Karpas-422 (cell line): ENCODE measurements at places on chromosomes 7 and 10.

DNA sequence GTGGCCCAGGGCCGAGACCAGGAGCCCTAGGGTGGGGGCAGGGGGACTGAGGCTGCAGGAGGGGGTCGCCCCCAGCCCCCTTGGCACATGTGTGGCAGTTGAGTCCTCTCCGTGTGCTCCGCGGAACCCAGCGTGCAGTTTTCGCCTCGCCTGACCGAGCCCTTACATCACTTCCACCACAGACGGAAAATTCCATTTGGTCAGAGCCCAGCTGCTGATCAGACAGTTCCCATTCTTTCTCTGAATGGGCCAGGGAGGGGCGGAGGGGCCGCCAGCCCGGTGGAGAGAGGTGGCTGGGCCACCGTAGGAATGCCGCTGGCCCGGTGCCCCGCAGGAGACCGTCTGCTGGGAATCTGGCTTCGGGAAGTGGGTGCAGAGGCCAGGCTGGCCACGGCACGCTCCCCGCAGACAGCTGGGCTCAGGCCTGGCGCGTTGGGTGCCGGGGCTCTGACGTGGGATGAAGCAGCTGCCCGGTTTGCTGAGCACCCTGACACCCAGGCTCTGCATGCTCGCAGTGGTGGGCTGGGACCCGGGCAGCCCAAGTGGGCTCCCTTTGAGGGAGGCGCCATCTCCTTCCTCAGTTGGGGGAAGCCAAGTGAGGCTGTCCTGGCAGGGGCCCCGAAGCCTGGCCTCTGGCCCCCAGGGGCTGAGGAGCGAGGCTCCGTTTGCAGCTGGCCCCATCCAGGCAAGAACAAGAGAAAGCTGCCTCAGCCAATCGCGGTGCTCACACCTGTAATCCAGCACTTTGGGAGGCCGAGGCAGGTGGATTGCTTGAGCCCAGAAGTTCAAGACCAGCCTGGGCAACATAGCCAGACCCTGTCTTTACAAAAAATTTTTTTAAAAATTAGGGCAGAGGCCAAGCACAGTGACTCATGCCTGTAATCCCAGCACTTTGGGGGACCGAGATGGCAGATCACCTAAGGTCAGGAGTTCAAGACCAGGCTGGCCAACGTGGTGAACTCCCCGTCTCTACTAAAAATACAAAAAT lies 9.9 kb downstream of the TTYH3 start:
- DNase-seq: no peak

DNA sequence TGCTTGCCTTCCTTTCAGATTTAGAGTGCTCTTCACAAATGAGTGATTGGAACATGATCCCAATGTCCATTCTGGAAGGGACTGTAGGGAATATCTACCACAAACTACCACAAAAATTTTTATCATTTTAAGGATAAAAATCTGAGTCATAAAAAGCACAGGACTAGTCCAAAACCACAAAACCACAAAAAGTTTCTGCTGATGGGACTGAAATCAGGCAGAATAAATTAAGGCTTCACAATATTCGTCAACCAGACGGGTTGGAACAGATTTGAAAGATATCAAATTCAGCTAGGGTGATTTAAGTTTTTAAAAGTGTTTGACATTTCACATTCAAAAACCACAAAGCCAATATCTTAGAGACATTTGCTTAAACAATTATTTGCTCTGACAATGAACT lies 100.1 kb upstream of the PTN start:
- peak; percentile 35 for DNase-seq

DNA sequence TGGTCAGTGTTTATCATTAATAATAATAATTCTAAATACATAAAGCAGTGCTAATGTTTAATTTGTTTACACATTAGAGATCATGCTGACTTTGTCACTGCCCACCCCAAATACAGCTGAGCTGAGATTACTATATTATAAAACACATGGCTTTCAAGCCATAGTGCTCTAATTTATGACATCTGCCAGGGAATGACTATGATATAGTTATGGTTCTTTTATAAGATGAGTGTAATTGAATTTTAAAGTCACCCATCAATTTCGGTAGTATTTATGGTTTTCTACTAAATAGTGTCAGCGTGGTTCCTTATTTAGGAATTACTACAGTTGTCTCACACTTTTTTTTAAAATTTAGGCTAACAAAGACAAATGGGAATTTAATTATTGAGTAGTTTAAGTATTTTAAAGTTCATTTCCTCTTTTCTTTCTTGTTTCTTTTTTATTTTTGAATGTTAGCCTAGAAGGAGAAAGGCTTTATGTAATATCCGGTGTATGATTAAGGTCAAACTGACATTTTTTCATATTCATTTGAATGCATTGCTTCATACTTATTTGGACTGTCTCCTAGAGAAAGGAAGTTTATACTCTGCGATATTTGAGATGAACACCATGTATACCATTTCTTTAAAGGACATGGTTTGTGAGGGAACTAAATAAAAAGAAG lies 3.9 kb downstream of the CDK14 start:
- peak; percentile 81 for DNase-seq

GRCh38 chr10:1402016-1402770 lies 335.1 kb downstream of the ADARB2 start:
- DNase-seq: no peak

GRCh38 chr7:112765105-112765504 lies 25.1 kb downstream of the TMEM168 start:
- DNase-seq: no peak

- no peak for DNase-seq
These were observed 77.5 kb upstream of the GTF2I start for GRCh38 chr7:74579800-74580685.

- no peak for DNase-seq
These were observed 74.3 kb upstream of the MKX start for GRCh38 chr10:27819781-27820531.

DNA sequence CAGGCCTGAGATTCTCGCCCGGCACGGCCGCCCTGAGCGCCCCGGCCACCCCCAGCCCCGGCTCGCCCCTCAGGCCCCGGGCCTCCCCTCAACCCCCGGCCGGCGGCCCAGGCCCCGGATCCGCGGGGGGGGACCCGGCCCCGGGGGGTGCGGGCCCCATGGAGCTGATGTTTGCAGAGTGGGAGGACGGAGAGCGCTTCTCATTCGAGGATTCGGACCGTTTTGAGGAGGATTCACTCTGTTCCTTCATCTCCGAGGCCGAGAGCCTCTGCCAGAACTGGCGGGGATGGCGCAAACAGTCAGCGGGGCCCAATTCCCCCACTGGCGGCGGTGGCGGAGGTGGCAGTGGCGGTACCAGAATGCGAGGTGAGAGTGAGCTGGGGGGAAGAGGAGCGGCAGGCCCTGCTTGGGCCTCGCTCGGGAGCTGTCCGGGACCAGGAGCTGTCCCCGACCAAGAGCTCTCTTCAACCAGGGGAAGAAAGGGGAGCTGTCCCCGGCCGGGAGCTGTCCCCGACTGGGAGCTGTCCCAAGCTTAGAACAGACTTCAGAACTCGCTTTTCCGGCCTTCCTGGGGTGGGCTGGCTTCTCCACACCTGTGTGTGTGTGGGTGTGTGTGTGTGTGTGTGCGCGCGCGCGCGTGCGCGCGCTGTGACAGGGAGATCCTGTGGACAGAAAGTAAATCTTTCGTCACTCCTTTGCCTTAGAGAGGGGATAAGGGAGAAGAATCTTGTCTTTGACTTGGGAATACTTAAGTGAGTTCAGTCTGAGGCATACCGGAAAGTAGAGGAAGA lies 510 bp downstream of the ZSWIM8 start:
- peak; percentile 75 for DNase-seq

- DNase-seq: no peak
These were observed 212.4 kb upstream of the NPSR1 start for GRCh38 chr7:34445653-34446052.

- no peak for DNase-seq
These were observed 150.8 kb downstream of the NRP1 start for GRCh38 chr10:33183655-33184054.

DNA sequence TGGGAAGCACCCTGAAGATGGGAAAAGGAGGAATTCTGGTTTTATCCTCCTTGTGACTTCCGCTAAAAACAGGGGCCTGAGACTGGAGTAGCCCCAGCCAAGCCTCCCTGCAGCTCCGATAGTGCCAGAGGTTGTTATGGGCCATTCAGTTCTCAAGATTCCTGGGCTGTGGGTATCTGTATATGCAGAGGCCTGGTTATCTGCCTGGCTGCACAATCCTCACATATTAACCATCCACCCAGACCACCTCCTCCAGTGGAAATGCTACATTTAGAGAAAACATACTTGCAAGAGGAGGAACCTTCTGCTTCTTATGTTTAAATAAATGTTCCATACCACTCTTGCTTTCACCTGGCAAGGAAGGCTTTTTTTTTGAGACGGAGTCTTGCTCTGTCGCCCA lies 34.6 kb downstream of the ARL3 start:
- no peak for DNase-seq

- DNase-seq: peak; percentile 71
These were observed 3.9 kb upstream of the SAR1A start for GRCh38 chr10:70174058-70174741.

DNA sequence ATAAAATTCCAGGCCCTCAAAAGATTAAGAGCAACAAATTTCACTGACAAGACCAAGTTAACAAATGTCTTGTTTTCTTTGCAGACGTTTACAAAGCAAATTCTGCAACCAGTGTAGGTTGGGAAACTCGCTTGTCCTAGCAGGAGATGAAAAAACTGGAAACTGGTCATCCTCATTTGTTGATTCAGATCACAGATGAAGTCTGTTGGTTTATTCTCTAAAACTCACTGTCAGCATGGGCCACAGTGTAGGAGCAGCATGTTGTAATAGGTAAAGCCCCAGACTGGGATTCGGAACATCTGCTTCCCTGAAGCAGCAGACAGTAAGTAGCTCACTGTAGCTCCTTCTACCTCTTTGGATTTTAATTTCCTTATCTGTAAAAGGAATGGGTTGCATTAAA lies 31.5 kb downstream of the PANK1 start:
- DNase-seq: no peak

DNA sequence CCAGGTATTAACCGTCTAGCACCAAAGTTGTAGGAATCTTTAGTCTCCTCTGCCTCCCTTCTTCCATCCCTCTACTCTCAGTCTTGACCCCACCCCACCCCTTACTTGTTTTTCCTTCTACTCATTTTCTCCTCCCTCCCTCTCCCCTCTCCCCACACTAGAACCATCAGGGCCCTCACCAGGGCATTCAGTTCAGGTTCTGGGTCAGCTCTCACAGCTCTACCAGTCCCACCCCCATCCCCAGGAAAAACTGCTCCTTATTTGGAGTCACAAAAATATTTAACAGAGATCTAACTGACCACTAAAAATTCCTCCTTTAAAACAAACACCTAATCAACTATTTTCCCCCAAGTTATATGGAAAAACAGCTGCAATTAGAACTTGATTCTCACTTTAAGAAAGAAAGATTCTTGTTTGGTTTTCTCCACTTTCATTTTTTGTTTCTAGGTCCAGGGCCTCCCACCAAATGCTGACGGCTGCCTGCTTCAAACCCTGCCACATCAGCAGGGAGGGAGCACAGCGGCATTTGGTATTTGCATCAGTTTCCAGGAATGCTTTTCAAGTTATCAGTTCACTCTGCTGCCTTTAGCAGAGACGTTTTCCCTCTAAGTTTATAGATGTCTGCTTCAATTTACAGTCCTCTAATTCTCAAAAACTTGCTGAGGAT lies 2.8 kb upstream of the COL1A2 start:
- no peak for DNase-seq

GRCh38 chr7:47428052-47428767 lies 153.7 kb downstream of the TNS3 start:
- DNase-seq: no peak

DNA sequence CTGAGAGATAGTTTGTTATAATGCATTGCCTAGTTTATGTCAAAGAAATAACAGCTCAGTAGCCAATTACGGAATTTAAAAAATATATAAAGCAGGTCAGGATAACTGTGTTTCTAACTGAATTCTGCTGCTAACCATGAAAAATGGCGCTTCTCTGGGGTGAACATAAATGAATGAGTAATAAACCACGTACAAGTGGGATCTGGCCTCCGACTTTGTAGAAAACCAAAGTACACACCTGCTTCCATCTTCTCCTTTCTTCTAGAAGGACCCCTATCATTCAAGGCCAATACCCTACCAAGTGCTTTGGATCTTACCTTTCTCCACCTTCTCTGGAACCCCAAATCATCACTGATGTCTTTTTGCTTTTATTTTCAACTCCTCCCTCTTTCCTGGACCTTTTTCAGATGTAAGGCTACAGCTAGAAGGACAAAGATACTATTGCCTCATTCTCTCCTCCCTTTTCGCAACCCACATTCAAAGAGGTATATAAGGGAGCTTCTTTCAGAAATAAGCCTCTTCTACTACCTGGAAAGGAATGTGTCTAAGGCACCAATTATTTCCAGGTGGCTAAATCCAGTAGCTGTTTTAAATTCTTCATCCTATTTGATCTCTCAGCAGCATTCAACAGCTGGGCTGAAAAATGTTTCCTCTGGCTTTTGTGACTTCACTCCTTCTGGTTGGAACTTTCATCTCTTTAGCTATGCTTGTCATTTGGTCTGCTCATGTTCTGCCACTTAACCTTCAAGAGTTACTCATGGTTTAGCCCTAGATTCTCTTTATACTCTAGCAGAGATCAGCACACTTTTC lies 37.7 kb downstream of the NAMPT start:
- no peak for DNase-seq

GRCh38 chr10:11886851-11887250 lies 63.7 kb downstream of the PROSER2 start:
- no peak for DNase-seq

DNA sequence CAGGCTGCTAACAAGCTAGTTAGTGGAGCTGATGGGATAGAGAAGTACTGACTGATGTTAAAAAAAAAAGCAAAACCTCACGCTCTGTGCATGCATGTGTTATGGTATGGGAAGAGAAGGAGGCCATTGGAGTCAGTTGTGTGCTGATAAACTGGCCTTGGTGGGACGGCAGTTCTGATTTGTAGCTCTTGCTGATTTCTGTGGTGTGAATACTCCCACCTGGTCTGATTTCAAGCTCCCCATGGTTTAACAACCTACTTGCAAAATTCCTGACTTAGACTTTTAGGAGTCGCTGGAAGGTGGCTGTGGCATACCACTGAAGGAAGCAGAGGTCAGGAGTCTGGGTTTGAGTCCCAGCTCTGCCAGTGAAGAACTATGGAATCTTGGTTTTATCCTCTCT lies 15.2 kb downstream of the CAMK1D start:
- no peak for DNase-seq

GRCh38 chr10:30373596-30374327 lies 24.7 kb upstream of the MTPAP start:
- DNase-seq: no peak
